Sigmoid colon (tissue), 7 donors: ENCODE measurements at places on chromosomes 7 and 10. TPM values are rescaled to one million over a fixed set of nuclear protein-coding genes. Genes with fewer than 3 reads are reported as not detected.

GRCh38 chr7:96314402-96315124, 7.3 kb downstream of the SLC25A13 start:
- H3K27me3 ChIP-seq: no peaks in the 10 kb centered on the region
- H3K27ac ChIP-seq: no peak overlapping the region
- H3K4me1 ChIP-seq: peaks cover 29% of the 10 kb centered on the region
- H3K4me3 ChIP-seq: no peak overlapping the region
- no peaks in the 10 kb centered on the region for H3K36me3 ChIP-seq

DNA sequence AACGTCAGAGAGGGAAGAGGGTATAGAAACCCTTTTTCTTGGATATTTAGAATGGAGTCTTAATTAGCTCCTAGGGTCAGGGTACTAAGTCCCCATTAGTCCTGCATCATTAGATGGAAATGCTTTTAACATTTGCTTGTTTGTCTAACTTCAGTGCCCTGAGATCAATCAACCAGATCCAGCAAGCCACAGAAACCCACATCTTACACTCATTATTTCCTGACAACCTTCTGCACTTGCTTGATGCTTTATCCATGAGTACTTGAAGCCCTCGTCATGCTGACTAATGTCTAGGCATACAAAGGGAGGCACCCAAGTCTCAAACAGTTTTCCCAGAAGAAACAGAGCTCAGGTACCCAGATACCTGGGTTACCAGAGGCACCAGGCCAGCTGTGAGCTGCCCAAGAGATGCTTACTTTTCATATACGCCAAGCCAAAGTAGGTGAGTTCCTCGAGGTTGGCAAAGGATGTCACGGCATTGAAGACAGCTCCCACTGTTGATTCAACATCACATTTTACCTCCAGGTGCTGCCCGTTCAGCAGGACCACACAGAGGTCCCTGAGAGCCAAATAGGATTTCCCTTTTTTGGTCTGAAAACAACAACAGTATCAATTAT, 42.7 kb downstream of the FRMPD2 start:
- DNase-seq: no peak
- H3K36me3 ChIP-seq: no peaks in the 10 kb centered on the region
- H3K4me3 ChIP-seq: no peak overlapping the region

DNA sequence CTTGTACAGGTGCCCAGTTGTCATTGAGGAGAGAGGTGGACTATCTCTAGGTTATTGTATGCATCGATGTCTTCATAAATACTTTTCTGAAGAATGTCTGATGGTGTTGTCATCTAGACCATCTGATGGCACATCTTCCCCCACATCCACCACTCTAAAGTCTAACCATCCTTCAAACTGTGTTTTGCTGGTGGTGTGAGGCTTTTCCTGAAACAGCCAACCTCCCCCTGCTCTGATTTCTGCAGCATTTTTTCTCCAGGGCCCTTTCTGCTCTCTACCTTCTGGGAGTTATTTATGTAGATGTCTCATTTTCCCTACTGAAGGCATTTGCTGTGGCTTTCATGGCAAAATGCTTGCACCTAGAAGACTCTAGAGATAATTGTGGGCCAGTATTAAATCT, 1.5 kb downstream of the PLCE1 start:
- H3K4me1 ChIP-seq: peaks cover 23% of the 10 kb centered on the region
- DNase-seq: no peak
- no peaks in the 10 kb centered on the region for H3K27me3 ChIP-seq
- peak overlapping the region; percentile 46 for H3K4me3 ChIP-seq

DNA sequence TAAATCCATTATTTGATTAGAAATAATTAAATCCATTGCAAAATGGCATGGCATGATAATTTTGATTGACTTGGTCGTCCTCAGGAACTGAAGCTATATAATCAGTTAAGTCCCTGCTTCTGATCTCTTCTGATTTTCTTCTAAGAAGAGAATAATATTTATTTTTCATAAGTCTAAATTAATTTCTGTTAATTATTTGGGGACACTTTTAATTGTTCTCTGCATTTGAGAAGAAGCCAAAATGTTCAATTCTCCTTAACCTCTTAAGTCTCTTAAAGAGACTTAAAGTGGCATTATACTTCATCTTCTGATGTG, 67.2 kb downstream of the CAV1 start:
- no peaks in the 10 kb centered on the region for H3K36me3 ChIP-seq
- no peak overlapping the region for H3K27ac ChIP-seq
- no peak for DNase-seq
- H3K4me1 ChIP-seq: peaks cover 24% of the 10 kb centered on the region

ASB4 gene
- not detected for polyA plus RNA-seq
